ENCODE measurements at places on chromosomes 12 and 14.

DNA sequence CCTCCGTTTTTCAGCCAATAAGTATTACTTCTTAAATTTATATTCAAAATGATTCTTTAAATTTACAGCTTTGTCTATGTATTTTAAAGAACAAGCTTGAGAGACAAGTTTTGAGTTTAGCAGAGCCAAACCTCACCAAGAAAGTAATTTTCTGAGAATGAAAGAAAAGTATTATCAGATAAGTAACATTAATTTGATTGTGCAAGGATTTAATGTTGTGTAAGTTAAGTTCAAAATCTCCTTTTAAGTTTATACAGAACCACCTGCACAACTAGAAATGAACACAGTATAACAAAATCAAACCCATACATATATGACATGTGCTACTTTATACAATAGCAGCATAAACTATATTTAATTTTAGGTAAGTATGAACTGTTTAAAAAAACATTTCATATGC is 63.5 kb downstream of the SYT10 start:
- no peak for DNase-seq

- peak; percentile 84 for DNase-seq
Observed at GRCh38 chr12:45336762-45337596, 121.1 kb downstream of the ANO6 start.

DNA sequence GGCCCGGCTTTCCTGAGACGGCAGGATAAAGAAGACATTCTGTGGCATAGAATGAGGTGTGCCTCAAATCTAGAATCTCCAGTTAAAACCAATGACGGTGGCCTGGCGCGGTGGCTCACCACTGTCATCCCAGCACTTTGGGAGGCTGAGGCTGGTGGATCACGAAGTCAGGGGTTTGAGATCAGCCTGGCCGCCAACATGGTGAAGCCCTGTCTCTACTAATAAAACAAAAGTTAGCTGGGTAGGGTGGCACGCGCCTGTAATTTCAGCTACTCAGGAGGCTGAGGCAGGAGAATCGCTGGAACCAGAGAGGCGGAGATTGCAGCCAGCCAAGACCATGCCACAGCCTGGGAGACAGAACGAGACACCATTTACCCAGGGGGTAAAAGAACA is 193.6 kb downstream of the ALG10 start:
- DNase-seq = no peak

DNA sequence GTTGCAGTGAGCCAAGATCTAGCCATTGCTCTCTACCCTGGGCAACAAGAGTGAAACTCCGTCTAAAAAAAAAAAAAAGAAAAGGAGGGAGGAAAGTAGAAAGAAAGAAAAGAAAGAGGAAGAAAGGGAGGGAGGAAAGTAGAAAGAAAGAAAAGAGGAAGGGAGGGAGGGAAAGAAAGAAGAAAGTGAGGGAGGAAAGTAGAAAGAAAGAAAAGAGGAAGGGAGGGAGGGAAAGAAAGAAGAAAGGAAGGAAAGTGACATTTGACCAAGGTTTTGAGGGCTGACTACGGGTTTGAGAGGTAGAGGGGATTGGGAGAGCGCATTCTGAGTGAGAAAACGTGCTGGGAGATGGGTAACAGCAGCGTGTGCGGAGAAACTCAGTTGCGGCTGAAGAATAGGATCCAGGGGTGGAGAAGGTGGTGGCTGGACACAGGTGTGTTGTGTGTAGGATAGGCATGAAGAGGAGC is 521 bp upstream of the PAPLN start:
- no peak for DNase-seq

DNA sequence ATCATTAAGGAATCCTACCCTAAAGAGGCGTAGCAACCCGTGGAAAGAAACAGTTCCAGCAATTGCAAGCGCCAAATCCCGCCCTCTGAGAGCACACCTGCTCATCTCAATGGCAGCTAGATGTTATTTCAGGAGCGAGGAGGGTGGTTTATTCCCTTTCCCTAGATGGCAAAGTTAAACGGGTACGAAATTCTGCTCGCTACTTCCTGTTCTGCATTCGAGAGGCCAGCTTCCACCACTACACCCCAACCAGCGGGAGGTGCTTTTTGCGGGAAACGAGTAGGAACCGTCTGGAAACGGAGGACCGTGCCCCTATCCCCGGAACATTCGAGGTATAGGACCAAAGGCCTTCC is 536 bp downstream of the VPS29 start:
- no peak for DNase-seq

DNA sequence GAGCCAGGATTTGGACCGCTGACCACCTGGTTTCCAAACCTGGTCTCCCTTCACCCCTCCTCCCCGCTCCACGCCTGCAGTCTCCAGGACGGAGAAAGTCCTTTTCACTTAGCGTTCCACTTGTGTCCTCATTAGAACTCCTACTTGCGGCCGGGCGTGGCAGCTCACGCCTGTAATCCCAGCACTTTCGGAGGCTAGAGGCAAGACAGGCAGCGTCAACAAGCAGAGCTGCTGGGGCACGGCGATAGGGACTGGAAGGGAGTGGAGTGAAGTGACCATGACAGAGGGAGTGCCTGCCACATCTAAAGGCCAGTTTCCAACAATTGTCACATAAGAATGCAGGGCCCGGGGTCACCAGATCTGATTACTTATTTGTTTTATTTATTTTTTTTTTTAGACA is 132.5 kb upstream of the NCOR2 start:
- no peak for DNase-seq

GRCh38 chr12:52829986-52830770 is 3.9 kb downstream of the KRT79 start:
- DNase-seq = no peak

- DNase-seq = no peak
Observed at GRCh38 chr14:32077081-32078022, at the start of gene ARHGAP5. ARHGAP5 (plus strand) TSS chr14:32077304; CDS start chr14:32090670, 13,366 bp downstream.

DNA sequence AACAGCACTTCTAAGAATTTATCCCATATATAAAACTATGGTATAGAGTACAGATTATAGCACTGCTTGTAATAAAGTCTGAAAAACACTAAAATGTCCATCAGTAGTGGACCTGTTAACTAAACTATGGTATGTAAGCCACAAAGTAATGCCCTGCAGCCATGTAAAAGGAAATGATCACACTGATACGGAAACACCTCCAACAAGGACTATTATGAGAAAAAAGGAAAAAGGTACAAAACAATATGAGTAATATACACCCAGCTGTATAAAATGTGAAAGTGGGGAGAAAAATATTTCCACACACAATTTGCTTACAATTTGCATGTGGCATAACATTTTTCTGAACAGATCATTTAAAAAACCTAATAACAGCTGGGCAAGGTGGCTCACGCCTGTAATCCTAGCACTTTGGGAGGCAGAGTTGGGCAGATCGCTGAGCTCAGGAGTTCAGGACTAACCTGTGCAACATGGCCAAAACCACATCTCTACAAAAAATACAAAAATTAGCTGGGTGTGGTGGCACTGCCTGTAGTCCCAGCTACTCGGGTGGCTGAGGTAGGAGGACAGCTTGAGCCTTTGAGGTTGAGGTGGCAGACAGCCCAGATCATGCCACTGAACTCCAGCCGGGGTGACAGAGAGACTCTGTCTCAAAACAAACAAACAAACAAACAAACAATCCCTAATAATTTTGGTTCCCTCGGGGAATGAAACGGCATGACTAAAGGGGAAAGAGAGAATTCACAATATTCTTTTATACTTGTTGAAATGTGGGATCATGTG is 250.5 kb downstream of the MED13L start:
- DNase-seq = no peak

- DNase-seq = peak; percentile 34
Observed at GRCh38 chr12:122395319-122395718, 27.1 kb downstream of the CLIP1 start.

- peak; percentile 49 for DNase-seq
Observed at GRCh38 chr14:50425816-50426215, 29.1 kb upstream of the CDKL1 start.

GRCh38 chr12:132558042-132558856 is 52.1 kb downstream of the LRCOL1 start:
- no peak for DNase-seq

DNA sequence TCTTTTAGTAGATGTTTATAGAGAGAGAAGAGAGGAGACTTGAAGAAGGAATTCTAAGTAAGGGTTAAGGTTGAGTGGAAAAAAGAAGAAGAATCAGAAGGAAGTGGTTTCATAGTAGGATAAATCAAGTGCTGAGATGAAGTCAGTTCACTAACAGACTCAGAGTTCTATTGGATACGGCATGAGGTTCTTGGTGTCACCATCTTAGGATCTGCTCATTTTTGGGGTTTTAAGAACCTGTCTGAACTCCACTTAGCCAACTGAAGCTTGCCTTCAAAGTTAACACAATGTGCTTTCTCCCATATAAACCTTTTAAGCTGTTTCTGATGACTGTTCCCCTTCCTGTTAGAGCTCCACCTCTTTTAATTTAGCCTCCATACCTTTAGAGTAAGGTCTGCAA is 152.6 kb downstream of the PRKCH start:
- DNase-seq = no peak

DNA sequence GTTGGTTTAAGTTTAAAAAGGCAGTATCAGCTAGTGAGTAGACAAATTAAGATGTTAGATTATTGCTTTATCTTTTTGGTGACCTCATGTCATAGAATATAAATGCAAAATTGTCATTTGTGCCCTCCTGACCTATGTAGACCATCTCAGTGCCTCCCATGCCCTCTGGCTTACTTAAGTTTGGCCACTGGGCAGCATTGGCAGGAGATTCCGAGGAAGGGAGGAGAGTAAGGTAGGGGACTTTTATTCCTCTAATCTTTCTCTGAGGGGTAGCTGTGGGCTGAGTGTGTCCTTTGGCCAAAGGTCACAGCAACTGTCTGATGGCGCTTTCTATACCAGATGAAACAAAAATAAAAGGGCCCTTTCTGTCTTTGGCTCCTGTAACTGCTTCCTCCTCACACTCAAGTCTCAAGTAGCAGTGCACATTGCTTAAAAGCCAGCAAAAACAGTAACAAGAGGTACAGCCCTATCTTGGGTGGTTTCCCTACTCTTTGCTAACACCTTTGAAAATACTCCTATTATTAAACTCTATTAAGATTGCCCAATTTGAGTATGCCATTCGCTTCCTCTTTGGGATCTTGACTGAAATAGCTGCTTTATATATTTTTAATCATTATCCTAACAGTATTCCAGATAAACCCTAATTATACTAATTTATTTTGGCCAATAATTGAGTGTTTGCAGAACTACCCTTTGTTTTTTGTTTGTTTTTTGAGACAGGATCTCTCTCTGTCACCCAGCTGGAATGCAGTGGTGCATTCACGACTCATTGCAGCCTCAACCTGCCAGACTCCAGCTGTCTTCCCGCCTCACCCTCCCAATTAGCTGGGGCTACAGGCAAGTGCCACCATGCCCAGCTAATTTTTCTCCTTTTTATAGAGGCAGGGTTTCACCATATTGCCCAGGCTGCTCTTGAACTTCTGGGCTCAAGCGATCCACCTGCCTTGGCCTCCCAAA is 56.5 kb upstream of the KCNH3 start:
- no peak for DNase-seq

- DNase-seq = no peak
Observed at GRCh38 chr14:22469538-22470303, 119.3 kb downstream of the DAD1 start.

- DNase-seq = no peak
Observed at GRCh38 chr14:68386950-68387779, 405.7 kb downstream of the ZFP36L1 start.

All from AG04449 (cell line).